Muscle of leg (tissue), 16 donors: ENCODE measurements at places on chromosomes 2 and 18. TPM values are rescaled to one million over a fixed set of nuclear protein-coding genes. Genes with fewer than 3 reads are reported as not detected.

DNA sequence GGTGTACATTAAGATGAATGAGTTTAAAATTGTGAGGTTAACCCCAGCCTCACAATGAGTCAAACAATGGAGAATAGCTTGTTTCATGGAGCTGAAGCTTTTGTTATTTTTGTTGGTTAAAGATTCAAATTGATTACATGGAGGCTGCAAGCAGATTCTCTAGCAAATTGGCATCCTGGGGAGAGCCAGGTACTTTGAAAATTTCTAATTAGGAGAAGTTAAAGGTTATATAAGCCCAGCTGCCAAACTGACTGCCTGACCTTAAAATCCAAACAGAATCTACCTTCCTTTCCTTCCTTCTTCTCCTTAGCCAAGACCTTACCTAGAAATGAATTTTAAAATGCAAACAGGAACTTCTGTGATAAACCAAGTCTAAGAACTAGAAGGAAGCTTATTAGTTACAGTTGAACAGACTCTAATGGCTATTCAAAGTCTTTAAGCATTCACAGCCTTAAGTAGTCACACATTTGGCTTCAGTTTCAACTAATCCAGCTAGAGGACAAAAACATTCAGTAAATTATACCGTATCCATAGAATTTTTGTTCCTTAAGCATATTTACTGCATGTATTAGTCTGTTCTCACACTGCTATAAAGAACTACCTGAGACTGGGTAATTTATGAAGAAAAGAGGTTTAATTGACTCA, 31.5 kb upstream of the PGAP1 start:
- no peak for DNase-seq

DNA sequence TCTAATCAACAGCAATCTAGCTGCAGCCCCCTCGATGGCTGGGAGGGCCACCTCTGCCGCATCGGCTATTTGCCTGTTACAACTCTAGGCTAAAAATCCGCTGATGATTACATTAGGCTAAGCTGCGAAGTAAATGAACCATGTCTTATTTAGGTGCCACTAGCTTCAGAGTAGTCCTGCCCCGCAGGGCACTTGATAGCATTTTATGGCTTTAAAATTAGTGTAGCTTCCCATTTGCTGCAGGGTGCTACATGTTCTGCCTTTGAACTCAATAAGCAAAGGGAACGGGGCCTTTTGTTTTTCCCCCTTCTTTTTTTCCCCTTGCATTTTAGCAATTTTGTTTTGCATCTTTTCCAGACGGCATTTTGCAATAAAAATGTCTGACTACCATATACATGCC, 270.2 kb downstream of the GBX2 start:
- no peak for DNase-seq

DNA sequence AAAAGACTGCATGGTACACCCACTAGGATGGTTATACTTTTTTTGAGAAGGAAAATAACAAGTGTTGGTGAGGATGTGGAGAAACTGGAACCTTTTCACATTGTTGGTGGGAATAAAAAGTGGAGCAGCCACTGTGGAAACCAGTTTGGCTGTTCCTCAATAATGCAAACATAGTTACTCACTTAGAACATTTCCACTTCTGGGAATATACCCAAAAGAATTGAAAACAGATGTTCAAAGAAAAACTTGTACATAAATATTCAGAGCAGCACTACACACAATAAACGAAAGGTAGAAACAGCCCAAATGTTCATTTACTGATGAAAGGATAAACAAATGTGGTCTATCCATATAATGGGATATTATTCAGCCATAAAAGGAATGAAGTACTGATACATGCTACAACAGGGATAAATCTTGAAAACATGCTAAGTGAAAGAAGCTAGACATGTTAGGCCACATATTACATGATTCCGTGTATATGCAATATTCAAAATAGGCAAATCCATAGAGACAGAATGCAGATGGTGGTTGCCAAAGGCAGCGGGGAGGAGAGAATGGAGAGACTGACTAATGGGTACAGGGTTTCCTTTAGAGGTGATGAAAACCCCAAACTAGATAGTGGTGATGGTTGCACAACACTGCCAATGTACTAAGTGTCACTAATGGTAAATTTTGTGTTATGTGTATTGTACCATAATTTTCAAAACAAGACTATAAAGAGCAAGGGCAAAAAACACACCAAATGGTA, 20.9 kb upstream of the LMAN1 start:
- peak; percentile 53 for DNase-seq

- no peak for DNase-seq
Observed at GRCh38 chr2:78648558-78648957, 376.9 kb upstream of the REG3G start.

The TRPM8 gene
- 0.21 TPM for polyA plus RNA-seq

GRCh38 chr2:211516537-211516936, 960.1 kb downstream of the CPS1 start:
- no peak for DNase-seq

- no peak for DNase-seq
Observed at GRCh38 chr2:102109016-102109415, 33.5 kb upstream of the IL1R1 start.

The SLC4A5 gene
- polyA plus RNA-seq = 1.7 TPM

The SERPINB11 gene
- not detected for polyA plus RNA-seq

The ERICH2 gene
- 0.75 TPM for polyA plus RNA-seq

The EPHA4 gene
- polyA plus RNA-seq = 19.7 TPM
